Activated gamma-delta T cell treated with Interleukin-2 at 50 U/mL for 16 hours (primary cell): ENCODE measurements at places on chromosomes 7 and 10.

DNA sequence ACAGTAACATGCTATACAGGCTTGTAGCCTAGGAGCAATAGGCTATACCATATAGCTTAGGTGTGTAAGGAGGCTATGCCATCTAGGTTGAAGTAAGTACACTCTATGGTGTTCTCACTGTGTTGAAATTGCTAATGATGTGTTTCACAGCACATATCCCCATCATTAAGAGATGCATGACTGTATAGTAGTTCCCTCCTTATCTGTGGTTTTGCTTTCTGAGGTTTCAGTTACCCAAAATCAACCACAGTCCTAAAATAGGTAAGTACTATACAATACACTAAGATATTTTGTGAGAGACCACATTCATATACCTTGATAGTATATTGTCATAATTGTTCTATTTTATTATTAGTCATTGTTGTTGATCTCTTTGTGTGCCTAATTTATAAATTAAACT, 12.7 kb downstream of the FZD1 start:
- DNase-seq, result no peak

- DNase-seq, result no peak
Measured at GRCh38 chr7:137936509-137937201, 65.2 kb downstream of the CREB3L2 start.

- DNase-seq, result no peak
Measured at GRCh38 chr10:95377950-95378349, 87.1 kb upstream of the PDLIM1 start.

DNA sequence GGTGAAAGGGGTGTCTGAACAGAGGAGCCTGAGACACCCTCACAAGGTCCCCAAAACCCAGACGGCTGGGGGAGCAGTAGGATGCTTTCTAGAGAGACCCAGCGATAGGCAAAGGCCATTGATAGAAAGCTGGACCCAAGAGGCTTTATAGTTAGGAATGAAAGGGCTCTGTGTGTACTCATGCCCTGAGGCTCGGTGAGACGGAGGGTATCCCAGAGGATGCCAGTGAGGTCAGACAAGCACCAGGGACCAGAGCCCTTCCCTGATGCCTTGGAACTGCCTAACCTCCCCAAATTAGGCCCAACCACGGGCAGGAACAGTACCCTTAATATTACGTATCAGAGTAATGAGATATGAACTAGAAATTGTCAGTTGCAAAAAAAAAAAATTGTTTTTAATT, 48.6 kb upstream of the RTKN2 start:
- no peak for DNase-seq

DNA sequence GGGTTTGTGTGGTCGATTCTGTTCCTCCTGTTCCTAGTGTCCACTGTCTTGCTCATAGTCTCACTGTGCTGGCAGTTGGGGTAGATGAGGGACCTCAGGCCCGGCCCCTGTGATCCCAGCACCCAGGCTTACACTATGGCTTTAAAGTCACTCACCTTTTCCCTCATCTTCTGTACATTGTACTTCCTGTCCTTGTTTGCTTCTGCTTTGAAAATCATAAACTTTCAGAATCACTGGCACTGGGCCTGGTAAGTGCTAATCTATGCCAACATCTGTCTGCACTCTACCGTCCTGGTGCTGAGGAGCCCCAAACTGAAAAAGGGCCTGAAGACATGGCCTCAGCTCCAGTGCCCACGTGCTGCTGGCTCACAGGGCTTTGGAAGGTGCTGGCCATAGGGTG, 5.7 kb upstream of the TAS2R60 start:
- DNase-seq, result no peak

- DNase-seq, result no peak
Measured at GRCh38 chr7:29274146-29275017, 79.8 kb downstream of the CHN2 start.

DNA sequence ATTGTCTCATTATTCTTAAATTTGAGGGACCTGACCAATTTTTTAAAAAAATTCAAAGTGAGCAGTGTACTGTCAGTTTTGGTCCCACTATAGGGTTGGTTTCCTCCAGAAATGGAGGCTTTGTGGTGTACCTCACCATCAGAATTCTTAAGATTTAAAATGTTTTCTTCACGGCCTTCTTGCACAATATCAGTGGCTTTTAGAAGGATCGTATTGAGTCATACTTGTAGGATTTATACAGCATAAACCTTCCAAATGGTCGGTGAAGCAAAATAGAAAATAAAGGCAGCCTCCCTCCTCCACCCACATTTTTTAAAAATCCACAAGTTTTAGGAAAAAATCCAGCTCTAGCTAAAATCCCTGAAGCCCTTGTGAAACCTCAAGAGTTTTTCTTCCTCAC, 126.4 kb downstream of the RNLS start:
- no peak for DNase-seq

DNA sequence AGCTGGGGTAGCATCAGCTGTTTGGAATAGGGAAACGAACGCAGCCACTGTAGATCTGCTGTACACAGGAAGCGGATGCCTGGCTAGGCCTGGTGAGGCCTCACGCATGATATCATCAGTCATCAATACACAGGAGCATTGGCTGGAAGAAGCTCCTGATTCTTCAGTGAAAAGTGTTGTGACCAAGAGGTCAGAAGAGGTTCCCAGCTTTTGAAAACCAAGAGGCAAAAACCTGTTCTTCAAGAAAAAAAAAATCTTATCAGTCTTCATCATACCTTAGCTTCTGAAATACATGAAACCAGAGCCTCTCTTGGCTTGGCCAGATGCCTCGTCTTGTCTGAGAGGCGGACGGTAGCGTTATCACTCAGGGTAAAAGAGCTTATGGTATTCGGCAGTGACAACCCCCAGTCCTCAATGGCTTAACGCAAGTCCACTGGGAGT, 139.3 kb upstream of the TCF7L2 start:
- DNase-seq, result no peak
